ENCODE measurements at places on chromosomes 11 and 22. TPM values are rescaled to one million over a fixed set of nuclear protein-coding genes. Genes with fewer than 3 reads are reported as not detected.

Gene C22orf23
- total RNA-seq, result not detected

DNA sequence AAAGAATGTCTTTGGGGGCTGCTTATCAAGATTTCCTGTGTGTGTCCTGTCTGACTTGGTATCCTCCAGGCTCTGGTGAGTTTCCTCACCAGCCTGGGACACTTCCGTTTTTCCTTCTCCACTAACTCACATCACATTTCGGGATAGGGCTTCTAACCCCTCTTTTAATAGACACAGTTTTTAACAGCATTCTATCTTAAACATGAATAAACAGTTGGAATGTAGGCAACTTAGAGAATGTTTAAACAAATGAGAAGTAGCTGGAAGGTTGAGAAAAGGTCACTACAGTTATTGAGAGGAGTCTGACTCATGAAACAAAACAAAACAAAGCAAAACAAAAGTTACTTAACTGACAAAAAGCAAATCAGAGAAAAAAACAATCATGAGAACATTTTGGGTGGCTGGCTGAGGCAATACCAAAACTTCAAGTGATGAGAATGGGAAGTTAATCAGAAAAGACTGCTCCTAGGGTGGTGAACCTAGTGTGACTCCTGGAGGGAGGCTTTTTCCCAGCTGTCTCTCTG, 64.7 kb upstream of the CTSC start:
- DNase-seq, result peak; percentile 87

GRCh38 chr22:20464096-20464614, 26.5 kb upstream of the SCARF2 start:
- no peak for DNase-seq

DNA sequence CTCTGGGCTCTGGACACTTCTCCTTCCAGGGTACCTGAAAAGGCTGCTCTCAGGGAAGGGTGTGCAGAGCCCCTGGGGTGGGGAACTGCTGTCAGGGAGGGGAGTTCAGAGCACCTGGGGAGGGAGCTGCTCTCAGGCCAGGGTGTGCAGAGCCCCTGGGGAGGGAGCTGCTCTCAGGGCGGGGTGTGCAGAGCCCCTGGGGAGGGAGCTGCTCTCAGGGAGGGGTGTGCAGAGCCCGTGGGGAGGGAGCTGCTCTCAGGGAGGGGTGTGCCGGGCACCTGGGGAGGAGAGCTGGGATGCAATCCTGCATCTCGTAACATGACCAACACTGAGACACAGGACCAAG, 764.2 kb downstream of the BRD1 start:
- no peak for DNase-seq

GRCh38 chr22:38219632-38220031, 17.8 kb downstream of the MAFF start:
- no peak for DNase-seq

Gene CEP126
- total RNA-seq, result 4.3 TPM

DNA sequence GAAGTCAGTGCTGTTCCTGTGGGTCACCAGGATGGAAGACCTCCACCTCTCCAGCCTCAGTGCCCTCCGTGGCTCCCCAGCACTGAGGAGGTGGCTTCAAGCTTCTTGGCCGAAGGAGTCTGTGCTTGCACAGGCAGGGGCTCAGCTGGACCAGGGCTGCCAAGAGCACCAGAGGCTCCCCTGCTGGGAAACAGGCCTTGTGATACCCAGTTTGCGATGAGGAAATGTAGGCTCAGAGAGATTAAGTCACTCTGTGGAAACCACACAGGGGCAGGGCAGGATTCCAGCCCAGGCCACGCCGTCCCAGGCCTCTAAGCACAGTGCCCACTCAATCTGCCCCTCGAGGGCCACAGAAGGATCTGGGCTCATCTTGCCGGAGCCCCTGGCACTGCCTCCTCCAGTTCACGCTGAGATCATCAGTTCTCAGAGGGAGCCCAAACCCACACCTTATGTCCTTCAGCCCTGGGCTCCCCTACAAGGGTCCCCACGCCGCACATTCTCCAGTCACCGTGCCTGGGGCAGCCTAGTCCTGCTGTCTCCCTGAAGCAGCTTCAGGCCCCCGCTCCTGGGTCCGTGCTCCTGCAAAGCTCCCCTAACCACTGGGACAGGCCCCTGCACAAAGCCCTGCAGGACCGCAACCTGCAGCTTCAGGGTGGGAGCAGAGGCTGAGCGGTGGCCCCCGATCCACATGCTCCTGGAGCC, 21.6 kb downstream of the ANO1 start:
- no peak for DNase-seq

DNA sequence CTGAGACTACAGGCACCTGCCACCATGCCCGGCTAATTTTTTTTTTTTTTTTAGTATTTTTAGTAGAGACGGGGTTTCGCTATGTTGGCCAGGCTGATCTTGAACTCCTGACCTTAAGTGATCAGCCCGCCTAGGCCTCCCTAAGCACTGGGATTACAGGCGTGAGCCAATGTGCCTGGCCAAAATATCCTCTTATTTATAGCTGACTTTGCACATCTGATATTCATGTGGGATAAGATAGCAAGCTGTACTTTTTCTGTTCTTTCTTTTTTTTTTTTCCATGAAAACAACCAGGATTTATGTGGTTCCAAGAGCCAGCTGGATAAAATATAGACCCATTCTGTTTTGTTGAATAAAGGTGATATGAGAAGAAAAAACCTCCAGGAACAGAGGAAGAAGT, 12.1 kb upstream of the XBP1 start:
- DNase-seq, result no peak

GRCh38 chr22:46842606-46843005, 80.2 kb downstream of the TBC1D22A start:
- DNase-seq, result peak; percentile 83

DNA sequence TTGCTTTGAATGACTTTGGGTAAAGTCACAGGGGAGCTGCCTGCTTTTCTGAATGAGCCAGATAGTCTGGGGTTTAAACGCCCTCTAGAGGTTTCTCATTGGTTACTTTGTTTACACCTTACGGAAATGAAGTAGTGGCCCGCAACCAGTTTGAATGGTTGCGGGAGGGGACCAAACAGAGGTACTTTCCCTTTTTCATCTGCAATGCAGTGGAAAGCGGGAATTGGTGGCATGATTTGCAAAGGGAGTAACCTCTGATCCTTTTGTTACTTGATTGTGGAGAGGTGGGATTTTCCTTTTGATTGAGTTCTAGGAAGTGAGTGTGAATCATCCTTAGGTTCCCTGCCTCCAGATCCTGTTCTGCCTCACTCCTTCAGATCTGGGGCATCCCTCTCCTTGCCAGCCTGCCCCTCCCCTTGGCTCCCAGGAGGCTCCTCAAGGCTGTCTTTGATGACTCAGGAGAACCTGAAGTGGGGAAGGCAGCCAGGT, 15.9 kb upstream of the GLYATL1 start:
- DNase-seq, result peak; percentile 84

Gene MAPK8IP2
- 2.5 TPM for total RNA-seq

Gene RFPL1
- total RNA-seq, result not detected

Gene CALCA
- total RNA-seq, result not detected

Gene PAMR1
- total RNA-seq, result 0.51 TPM

Gene TSGA10IP
- not detected for total RNA-seq

GRCh38 chr11:94740083-94741021, 27.8 kb upstream of the AMOTL1 start:
- no peak for DNase-seq

GRCh38 chr11:110428956-110429730, 605 bp upstream of the FDX1 start:
- no peak for DNase-seq

DNA sequence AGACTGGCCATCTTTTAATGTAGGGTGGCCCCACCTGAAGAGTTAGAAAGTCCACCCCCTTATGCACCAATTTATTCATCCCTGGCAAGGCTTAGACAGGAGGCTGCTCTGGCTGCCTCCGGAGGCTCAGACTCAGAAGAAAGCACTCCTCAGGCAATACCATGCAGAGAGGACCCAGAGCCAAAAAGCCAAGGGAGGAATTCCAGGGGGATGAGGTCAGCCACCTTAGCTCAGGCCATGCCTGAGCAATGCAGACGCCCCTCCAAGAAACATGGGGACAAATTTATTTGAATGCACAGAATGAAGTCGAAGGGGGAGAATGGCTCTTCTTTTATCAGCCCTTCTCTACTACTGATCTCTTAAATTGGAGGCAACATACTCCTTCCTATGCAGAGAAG, 39.7 kb upstream of the GLYAT start:
- DNase-seq, result peak; percentile 18

Gene ST13
- 191 TPM for total RNA-seq

Gene KCNK4
- not detected for total RNA-seq

Gene KCNE3
- not detected for total RNA-seq

Gene TMPRSS13
- total RNA-seq, result not detected

Gene DNAJB7
- not detected for total RNA-seq

Gene SCO2
- 2.4 TPM for total RNA-seq

DNA sequence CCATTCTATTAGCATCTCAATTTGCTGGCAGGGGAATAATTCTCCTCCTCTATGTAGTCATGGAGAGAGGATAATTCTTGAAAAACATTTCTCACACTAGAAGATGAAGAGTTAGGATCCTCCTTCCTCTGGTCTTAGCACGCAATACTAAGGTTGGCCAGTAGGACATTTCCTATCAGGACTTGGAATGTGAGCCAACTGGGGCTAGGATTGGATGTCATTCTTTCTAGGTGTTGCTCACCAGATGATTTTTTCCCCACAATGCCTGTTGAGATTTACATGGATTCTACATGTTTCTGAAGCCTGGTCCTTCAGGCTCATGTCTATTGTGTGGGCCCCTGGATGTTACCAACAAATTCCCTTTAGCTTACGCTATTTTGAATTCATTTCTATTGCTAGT, 28.0 kb downstream of the SLN start:
- peak; percentile 35 for DNase-seq

DNA sequence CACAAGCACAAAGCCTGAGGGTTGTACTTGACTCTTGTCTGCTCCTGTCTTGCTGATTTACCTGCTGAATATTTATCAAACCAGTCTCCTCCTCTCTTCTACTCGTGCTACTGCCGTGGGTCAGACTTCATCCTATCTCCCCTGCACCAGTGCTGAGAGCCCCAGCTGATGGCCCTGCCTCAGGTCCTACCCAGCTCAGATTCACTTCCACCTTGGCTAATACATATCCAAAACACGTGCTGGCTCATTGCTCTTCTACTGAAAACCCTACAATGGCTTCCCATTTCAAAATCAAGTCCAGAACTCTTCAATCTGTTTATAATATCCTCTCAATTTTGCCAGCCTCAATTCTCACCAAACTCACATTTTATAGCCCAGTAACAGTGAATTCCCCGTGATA, 48.3 kb downstream of the RAB30 start:
- DNase-seq, result no peak

- DNase-seq, result no peak
Observed at GRCh38 chr11:117222991-117223740, 8.7 kb downstream of the PCSK7 start.

Gene PATE2
- total RNA-seq, result not detected

GRCh38 chr22:24504540-24504939, 9.4 kb downstream of the UPB1 start:
- DNase-seq, result no peak

DNA sequence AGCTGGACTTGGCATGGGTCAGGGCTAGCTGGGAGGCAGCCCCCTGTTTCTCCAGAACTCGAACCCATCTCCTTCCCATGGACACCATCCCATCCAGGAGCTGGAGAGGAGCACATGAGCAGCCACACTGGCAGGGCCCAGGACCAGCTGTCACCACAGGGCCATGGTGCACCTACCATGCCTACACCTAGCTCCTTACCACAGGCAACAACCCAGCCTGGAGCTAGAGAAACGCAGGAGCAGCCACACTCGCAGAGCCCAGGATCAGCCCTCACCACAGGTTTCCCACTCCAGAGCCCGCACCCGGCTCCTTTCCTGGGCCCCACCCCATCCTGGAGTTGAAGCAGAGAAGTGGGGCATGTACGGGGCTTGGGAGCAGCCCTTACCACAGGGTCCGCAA, 50.2 kb downstream of the GAB4 start:
- no peak for DNase-seq

GRCh38 chr11:115170133-115170815, 333.9 kb downstream of the CADM1 start:
- DNase-seq, result peak; percentile 50

Gene POU2F3
- total RNA-seq, result not detected
